Cortex of kidney (tissue), 1 donor: ENCODE measurements at places on chromosomes 3 and 15.

DNA sequence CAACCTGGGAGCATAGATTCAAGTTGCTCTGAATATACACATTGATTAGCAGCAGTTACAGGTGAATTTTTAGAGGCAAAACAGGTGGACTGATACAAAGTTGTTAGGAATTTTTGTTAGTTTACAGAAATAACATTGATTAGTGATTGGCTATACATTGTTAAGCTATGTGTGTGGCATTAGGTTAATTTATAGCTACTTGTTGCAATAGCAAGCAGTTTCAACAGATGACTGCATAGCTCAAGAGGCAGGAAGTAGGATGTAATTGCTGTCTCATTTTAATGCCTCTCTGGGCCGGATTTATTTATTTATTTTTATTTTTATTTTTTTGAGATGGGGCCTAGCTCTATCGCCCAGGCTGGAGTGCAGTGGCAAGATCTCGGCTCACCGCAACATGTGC lies 99.7 kb downstream of the TCF12 start:
- no peak for DNase-seq

DNA sequence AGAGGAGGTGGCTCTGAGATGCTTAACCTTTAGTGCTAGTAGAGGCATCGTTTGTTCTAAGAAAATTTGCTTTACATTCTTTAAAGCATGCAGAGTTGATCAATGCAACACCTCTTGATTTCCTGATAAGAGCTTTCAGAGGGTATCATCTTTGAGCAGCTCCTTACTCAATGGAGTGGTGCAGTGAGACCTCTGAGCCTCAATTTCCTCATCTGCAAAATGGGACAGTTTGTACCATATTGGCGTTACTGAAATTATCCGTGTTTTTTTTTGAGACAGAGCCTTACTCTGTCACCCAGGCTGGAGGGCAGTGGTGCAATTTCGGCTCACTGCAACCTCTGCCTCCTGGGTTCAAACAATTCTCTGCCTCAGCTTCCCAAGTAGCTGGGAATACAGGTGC lies 1.6 kb upstream of the TMEM42 start:
- no peak for DNase-seq

DNA sequence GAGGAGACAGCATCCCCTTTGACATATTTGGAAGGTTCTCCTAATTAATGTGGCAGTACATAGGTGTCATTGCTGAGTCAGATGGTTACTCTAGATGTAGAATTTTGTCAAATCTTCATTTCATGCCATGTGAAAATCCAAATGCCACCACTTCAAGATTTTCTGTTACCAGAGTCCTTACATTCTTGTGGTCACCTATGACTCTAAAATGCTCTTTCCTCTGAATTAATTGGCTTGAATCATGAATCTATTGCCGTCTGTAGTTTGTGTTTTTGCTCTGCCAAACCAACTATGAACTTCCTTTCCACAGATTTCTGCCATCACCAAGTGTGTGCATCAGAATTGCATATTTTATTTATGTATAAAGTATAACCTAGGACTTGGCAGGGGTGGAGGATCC lies 269.4 kb upstream of the ZPLD1 start:
- DNase-seq: no peak

GRCh38 chr3:57009367-57009766 lies 51.1 kb upstream of the SPATA12 start:
- DNase-seq: no peak

- no peak for DNase-seq
Measured at GRCh38 chr3:53250881-53251605, 4.8 kb downstream of the TKT start.

DNA sequence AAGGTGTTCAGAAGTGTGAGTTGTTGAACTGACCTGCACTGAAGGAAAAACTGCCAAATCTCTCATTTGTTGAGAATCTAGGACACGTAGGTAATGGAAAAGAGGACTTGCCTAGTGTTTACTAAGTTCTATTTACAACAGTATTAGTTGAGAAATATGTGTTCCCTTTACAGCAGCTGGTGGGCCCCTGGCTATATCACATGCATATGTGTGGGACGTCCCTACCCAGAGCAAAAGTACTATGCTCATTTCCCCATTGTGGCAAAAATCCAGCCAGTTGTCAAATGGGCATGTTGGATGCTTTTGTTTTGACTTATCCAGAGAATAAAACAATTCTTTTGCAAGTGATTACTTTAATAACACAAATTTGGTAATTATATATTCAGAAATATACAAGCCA lies 113.3 kb upstream of the PTX3 start:
- no peak for DNase-seq

DNA sequence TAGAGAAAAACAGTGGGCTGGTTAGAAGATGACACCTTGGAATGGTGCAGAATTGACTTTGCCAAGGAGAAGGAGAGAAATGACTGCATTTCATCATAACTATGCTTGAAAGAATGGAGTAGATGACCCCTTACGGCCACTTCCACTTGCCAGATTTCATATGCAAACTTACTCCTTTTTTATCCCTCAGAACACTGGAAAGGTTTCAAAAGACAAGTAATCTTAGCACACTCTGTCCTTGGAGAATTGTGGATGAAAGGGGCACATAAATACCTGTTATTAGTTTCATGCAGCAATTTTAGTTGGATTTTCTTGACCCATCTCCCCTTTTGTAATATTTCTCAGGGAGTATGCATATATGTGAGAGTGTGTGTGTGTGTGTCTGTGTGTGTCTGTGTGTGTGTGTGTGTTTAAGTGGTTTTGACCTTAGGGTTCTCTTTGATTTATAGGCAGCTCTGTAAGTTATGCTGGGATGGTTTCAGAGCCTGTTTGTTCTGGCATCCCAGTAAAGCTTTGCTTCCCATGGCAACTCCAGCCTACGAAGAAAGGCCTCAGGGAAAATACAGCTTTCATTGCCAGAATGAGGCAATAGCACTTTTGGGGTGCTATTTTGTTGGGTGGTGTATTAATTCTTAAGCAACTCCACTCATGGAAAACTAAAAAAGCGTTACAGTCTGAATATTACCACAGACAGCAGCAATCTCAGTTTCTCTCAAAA lies 122.2 kb upstream of the TP63 start:
- DNase-seq: no peak

GRCh38 chr15:66907826-66908743 lies 157.3 kb upstream of the SMAD3 start:
- no peak for DNase-seq

DNA sequence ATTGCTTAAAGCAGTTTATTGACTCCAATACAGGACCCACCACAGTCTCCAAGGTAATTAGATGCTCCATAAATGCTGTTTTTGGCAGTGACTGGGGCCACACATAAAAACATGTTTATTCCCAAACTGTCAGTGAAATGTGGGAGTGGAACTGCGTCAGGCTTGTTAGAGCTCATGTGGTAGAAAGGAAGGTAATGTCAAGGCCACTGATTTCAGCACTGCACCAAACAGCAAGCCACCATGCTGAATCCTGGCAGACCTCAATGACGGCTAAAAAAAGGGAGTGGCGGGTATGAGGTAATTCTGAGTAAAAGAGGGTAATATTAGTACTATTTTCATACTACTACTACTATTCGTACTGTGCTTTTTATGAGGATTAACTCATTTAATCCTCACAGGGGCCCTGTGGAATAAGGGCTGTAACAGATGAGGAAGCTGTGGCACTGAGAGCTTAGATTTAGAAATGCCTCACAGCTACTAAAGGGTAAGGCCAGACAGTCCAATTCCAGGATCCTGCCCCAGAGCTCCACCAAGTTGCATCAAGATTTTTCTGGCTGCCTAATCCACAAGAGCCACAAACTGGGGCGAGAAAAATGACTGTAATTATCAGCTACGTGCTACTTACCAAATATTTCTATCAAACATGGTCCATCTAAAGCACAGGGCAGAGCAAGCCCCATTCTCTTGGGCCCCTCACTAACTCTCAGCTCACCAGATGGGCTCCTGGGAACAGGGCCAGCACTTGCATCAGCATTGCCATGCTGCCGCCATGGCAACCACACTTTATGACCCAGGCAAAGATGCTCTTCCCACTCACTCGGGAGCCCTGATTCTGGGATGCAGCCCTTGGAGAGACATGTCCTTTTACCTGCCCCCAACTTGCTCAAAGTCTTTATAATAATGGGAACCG lies 83.6 kb upstream of the SPATA12 start:
- no peak for DNase-seq

GRCh38 chr3:16881896-16882630 lies 2.7 kb upstream of the PLCL2 start:
- no peak for DNase-seq

DNA sequence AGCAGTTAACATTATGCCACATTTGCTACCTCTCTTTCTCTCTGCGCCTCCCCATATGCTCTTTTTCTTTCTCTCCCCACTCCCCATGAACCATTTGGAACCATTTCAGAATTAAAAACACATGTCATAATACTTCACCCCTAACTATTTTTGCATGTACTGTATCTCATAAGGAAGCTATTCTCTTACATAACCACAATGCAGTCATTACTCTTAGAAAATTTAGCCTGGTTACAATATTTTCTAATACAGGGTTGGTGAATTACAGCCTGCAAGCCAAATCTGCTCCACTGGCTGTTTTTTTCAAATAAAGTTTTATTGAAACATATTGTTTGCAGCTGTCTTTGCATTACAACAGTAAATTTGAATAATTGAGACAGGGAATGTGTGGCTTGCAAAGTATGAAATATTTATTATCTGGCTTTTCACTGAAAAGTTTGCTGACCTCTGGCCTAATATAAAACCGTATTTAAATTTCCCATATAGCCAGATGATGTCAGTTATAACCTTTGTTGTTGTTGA lies 62.8 kb downstream of the SGO1 start:
- no peak for DNase-seq

- no peak for DNase-seq
Measured at GRCh38 chr3:129389572-129389937, 38.9 kb downstream of the EFCAB12 start.

DNA sequence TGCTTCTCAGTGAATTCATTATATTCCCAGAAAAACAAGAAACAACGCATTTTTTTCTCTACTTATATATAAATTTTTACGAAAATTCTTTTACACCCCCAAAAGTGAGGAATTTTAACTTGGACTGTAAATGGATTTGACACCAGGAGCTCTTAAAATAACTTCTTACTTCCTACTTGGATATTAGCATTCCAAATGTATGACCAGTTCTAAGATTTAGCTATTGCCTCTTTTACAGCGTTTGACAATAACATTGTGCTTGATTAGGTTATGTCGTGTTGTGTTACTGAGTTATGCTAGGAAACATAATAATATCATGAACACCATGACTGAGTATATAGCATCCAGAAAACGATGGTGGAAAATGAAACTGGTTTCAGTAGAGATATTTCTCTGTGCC lies 177.0 kb downstream of the CNTN6 start:
- no peak for DNase-seq

GRCh38 chr3:167940241-167940640 lies 155.5 kb downstream of the GOLIM4 start:
- no peak for DNase-seq

DNA sequence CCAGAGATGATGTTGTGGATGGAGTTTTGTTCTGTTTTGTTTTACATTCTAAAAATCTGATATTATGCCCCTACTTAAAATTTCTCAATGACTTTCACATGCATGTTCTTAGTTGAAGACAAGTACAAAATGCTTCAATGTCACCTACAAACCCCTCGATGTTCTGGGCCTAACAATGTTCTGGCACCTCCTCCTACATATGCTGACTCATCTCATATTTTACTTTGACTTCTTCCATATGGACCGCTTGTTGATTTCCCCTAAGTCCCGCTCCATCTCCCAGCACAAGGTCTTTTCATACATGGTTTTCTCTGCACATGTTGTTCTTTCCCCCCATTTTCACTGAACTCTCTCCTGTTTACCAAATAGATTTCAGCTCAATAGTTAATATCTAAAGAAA lies 441.4 kb downstream of the CNTN6 start:
- DNase-seq: no peak

- no peak for DNase-seq
Measured at GRCh38 chr3:105845488-105845887, 23.3 kb downstream of the CBLB start.

GRCh38 chr3:149860881-149861280 lies 47.9 kb downstream of the RNF13 start:
- no peak for DNase-seq

- DNase-seq: no peak
Measured at GRCh38 chr3:25536521-25537391, 108.7 kb downstream of the RARB start.

- no peak for DNase-seq
Measured at GRCh38 chr3:148697306-148698189, at the start of gene AGTR1. AGTR1 (plus strand) TSS chr3:148697903; CDS start chr3:148741036, 43,133 bp downstream.

GRCh38 chr3:186700267-186700666 lies 16.9 kb upstream of the KNG1 start:
- no peak for DNase-seq

- DNase-seq: no peak
Measured at GRCh38 chr3:177595530-177596188, 398.4 kb upstream of the TBL1XR1 start.

GRCh38 chr3:104982130-104982529 lies 384.6 kb upstream of the ALCAM start:
- no peak for DNase-seq
